ENCODE measurements at places on chromosomes 11 and 22.

GRCh38 chr11:8784954-8785353, 102.4 kb downstream of the RPL27A start:
- DNase-seq = no peak

GRCh38 chr11:118004543-118005223, 18.5 kb downstream of the IL10RA start:
- no peak for DNase-seq

DNA sequence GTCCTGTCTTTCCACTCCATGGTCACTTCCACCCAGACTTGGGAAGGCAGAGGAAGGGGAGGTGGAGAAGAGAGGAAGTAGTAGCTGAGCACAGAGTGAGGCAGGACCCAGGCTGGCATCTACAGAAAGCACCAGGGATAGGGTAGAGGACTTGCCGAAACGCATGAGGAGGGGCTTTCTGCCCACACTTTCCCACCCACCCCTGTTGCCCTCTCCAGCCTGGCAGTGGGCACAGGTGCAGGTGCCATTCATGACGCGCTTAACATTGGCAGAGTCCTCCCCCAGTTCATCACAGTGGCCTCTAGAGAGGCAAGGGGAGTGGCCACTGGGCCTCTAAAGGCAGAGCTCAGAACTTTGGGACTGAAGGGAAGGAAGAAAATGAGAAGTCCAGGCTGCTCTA, 81.9 kb downstream of the FEZ1 start:
- DNase-seq = no peak

GRCh38 chr22:39449708-39450107, 7.1 kb upstream of the MGAT3 start:
- no peak for DNase-seq

- no peak for DNase-seq
Observed at GRCh38 chr11:19258641-19259230, 18.0 kb upstream of the E2F8 start.

DNA sequence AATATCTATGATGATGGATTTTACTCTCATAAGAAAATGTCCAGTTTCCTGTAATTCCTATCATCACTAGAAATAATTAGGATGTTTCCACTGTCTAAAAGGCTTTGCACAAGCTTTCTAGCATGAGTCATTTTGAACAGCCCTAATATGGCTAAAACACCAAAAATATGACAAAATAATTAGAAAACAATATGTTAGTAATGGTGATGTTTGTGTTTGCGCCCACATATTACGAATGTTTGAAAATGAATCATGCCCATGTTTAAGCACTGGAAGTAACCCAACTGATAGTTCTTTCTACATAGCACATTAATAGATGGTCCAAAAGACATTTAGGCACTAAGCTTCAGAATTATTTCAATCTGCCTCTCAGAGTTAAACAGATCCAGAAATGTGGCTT, 96.0 kb downstream of the TRPC6 start:
- no peak for DNase-seq

DNA sequence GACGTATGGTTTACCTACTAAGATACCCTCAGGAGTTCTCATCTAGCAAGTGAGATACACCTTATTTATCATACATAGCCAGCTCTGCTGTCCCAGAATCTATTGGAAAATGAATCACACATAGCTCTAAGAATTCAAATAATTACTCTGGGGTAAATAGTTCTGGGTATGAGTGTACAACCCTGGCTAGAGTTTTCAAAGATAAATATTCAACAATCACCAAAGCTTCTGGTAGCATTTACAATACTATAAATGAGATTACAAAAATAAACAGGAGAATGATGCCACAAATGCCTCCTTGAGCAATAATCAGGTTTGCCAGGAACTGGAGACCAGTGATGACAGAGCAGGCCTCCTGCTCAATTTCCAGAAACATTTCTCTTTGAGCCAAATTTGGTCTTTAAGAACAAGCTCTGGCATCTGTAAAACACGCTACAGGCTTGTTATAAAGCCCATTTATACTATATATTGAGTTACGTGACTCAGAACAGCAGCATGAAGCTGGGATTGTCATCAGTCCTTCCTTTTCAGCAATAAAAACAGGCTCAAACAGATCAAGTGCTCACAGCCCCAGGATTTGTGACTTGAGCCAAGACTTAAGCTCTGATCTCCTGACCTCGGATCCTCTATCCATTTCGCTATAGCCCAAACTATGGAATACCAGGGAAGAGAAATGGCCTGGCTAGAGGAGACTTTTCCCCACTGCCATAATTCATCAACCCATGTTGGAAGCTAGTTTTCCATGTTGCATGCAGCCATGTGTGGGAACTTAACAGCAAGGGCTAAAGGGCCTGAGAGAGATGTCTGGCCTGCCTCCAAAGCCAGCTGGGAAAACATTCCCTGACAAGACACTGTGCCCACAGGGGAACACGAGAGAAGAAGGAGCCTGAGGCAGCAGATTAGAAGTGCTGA, 19.7 kb downstream of the RAB30 start:
- DNase-seq = no peak

DNA sequence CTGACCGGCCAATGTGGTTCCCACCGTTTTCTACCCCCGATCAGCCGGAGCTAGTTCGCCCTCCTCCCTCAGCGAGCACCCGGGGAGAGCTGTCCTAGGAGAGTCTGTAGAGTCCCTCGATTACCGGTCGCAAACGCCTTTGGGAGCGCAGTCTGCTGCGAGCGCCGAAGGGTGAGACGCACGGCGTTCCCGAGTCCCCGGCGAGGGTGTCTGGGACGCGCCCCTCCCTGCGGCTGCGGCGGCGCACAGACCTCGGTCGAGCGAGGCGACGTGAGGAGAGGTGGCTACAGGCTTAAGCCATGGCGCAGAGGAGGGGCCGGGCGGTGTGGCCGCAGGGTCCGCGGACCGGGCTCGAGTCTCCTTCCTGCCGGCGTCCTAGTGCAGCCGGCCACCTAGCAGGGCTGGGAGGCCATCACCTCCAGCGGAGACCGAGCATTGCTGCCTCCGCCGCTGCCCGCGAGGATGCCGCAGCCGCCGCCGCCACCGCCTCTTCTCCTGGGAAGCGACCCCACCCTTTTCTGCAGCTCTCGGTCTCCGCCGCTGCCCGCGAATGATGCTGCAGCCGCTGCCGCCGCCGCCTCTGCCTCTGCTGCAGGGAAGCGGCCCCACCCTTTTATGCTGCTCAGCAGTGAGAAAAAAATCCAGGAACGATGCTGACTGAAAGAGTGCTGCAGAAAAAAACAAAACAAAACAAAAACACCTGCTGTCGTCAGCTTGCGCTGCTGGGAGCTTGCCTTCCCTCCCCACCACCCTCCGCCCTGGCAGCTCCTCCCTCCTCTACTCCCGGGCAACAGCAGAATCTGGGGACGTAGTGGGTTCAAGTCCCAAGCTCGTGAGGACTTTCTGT, at the start of gene MAP6:
MAP6 (minus strand) TSS at position 588 of the 847 bp plus-strand sequence. CDS start 669 bp downstream, outside the sequence.
- DNase-seq = no peak

DNA sequence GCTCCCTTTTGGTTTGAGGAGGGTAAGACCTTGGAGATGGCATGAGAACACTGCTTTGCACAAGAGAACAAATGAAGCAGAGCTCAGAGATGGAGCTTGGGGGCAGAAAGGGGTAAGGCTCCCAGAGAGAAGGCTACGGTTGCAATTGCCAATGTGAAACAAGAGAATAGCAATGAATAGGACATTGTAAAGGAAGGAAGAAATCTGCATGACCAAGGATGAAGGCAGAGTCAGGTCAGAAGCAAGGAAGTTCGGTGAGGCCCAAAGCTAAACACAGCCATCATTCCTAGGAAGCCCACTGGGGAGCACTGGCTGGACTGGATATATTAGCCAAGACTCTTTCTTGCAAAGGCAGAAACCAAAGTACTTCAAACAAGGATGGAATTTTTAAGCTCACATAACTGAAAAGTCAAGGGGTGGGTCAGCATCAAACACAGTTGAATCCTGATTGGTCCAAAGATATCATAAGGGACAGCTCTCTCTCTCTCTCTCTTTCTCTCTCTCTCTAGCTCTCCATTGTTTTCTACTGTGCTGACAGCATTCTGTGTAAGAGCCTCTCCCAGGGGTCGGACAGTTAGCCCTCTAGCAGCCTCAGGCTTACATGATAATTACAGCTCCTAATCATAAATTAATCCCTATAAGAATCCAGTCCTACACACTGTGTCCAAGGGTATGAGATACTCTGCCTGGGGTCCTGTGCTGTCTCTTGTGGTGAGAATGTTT, 484.3 kb downstream of the SOX6 start:
- DNase-seq = no peak

- DNase-seq = no peak
Observed at GRCh38 chr22:37848587-37849088, 581 bp upstream of the EIF3L start.

DNA sequence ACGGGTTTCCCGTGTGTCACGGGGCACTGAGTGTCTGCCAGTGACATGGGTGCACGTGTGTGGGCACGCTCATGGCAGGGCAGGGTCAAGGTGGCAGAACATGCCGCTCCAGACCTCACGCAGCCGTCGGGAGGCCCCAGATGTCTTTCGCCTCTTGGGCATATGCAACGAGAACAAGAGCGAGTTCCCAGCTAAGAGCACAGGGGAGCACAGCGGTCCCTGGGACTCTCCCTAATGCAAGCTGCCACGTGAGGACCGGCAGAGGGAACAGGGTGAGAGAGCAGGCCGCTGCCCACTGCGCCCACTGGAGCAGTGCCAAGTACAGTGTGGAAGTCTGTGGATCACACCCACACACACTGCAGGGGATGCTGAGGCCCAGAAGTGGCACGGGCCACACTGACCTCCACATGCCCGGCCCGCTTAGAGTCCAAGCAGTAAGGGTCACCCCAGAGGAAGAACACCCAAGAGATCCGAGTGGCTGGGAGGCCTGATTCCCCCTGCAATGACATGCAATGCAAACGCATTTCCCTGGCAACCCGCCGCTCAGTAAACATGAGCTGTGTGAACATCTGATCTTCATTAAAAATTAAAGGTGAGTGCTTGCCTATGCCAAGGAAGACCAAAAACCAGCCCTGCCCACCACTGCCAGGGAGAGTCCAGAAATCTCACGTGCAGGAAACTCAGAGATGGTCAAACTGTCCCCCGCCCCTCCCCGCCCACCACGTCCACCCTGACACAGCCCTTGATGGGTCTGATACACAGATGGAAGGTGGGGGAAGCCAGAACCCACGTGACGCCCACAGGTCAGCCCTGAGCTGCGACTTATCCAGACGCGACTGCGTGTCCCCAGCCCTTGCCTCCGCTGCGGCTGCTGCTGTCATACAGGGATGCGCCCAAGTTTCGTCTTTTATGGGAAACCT, 11.7 kb downstream of the CERK start:
- DNase-seq = no peak

DNA sequence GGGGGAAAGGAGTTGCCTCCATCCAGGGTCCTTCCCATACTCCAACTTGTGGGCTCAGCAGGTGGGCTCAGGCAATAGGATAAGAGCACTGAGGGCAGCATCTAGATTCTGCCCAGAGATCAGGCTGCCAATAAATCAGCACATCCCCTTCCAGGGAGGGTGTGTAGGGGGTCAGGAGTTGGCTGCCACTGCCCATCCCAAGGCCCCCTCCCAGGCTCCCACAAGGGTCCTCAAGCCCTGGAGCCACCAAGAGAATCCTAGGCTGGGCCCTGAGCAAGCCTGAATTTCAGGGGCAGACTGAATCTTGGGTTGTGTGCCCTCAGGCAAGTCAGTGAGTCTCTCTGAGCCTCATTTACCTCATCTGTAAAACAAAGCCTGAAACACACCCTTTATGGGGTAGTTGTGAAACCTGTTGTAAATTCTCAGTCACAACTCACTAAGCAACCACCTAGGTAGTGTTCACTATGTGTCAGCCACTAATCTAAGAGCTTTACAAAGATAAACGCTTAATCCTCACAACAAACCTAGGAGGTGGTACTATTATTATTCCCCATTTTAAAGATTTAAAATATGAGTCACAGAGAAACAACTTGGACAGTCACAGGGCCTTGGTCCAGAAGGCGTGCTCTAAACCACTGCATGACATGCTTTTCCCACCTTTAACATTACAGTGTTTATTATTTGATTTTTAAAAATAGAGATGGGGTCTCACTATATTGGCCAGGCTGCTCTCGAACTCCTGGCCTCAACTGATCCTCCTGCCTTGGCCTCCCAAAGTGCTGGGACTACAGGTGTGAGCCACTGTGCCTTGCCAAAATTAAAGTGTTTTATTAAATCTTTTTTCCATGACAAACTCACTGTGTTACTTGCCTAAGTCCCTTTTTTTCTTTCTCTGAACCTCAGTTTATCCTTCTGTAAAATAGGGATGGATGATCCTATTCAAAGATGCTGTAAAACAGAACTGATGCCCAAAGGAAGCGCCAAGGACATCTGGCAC, 36.2 kb downstream of the LMO1 start:
- DNase-seq = no peak

DNA sequence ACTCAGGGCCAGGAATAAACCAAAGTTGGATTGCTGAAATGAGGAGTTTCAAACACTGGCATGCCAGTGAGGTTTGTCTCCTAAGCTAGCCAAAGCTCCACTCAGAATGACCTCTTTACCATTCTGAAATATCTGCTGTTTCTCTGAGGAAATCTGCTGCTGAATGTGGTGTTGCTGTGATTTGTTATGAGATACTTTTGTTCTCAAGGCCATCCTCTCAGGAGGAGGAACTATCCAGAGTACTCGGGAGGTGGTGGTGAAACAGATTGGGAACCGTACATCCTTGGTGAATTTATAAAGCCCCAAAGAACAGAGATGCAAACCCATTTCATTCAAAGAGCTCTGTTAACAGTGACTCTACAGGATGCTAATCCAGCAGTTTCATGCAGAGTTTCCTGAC, 50.5 kb downstream of the BDNF start:
- DNase-seq = no peak

DNA sequence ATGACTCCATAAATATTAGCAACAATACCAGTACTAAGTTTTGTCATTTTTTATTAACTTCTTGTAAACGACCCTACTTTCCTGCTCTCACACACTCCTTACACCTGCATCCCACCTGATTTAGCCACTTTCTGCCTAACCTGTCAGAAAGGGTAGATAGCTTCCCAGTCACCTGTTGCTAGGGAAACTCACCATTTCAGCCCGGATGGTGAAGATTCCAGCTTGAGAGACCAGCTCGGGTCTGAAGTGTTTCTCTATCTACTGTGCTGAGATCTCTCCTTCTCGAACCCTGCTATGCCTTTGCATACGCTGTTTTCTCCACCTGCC, at the start of gene PARVG:
PARVG (plus strand) TSS at position 220 of the 327 bp plus-strand sequence. CDS start 2,405 bp downstream, outside the sequence.
- no peak for DNase-seq

DNA sequence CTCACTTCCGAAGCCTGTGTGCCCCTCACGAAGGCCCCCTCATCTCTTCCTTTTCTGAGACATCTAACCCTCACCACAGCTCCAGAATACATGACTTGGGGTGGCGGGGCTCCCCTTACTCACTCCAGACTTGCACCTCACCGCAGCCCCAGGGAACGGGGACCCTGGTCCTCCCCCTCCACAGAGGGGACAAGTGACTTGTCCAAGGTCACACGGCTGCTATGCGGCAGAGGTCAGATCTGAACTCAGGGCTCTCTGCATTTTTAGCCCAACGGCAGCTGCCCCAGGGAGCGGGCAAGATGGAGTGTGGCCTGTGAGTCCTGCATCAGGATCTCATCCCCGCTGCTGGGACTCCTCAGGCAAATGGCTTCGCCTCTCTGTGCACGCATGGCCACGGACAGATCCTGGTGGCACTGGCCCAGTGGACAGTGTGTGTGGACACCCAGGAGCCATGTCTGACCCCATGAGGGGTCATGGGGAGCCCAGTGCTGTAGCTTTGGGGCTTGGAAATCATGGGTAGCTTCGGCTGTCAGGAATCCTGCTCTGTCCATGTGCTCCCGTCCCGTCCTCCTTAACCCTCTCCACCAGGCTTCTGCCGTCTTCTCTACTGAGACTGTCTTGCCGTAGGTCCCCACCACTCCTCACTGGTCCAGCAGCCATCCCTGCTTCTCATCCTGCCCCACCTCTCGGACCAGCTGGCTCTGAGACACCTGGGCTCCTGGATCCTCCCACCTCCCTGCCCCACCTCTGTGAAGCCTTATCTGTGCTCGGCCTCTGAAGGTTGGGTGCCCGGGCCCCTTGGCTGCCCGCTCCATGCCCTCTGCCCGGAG, 48.0 kb upstream of the CARS1 start:
- no peak for DNase-seq

Data from activated CD8-positive, alpha-beta memory T cell treated with anti-CD3 and anti-CD28 coated beads for 48 hours (primary cell).